Motor neuron (in vitro differentiated cells): ENCODE measurements at places on chromosomes 3 and 15. TPM values are rescaled to one million over a fixed set of nuclear protein-coding genes. Genes with fewer than 3 reads are reported as not detected.

The LRTM1 gene
- total RNA-seq = not detected in 2 replicates

- peak; percentile 56 for ATAC-seq
These were observed 128.0 kb upstream of the FOXB1 start for GRCh38 chr15:59876140-59876539.

DNA sequence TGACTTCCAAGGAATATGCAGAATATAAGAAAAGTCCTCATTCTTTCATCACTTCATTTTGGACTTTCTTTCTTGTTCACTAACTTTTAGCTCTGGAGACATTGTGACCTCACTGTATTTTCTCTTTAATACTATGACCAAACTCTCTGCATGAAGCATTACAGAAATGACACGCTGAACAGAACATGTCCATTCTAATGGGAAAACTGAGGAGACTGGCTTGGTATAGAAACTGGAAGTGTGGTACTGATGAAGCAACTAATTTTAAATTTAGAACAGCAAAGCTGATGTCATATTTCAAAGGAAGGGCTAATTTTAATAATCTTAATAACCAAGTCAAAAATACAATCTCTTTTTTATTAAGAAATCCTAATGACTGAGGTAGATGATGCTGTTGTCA, 4.7 kb downstream of the DPH3 start:
- ATAC-seq = no peak

DNA sequence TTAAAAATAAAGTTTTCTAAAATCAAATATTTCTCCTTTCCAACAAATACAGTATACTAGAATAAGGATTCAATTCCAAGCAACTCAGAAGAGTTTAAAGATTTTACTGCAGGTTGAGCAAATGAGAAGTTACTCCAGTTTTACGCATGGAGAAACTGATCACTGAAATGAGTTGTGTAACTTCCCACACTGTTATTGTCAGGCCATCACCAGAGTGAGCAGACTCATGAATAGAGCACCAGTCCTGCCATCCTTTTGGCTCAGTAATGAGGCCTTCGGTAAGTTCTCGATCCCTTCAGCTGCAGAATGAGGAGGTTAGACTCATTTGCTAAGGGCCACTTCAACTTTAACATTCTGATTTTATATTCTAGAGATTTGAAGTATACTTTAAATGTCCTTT, 48.1 kb downstream of the OSBPL10 start:
- no peak for ATAC-seq

GRCh38 chr3:32366638-32367397, 24.8 kb upstream of the CMTM7 start:
- ATAC-seq = no peak

DNA sequence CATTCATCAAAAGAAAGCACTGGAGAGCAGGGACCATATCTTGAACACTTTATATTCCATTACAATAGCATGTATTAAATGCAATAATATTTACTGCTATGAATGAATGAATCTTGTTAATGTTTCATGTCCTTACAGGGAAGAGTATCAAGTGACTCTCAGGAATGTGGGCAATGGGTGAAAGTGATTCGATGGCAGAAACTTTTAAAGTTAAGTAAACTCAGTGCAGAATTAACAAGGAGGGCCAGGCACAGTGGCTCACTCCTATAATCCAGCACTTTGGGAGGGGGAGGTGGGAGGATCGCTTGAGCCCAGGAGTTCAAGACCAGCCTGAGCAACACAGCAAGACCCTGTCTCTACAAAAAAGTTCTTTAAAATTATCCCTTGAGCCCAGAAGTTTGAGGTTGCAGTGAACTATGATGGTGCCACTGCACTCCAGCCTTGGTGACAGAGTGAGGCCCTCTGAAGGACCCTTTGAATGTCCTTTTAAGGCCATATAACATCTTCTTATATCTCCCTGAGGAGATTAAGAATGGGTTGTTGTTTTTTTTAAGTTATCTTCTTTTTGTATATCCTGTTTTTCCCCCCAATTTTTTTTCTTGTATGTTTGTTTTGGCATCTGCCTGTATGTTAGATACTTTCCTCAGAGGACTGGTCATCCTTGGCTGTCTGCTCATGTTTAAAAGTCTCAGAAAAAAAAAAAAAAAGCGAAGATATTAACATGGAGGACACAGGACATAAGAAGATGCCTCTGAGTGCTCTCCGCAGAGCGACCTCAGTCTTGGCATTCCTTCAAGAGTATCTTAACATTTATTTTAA, 9.6 kb upstream of the FSIP1 start:
- no peak for ATAC-seq

The GPR149 gene
- total RNA-seq = 0.36 and 0.82 TPM in 2 replicates

DNA sequence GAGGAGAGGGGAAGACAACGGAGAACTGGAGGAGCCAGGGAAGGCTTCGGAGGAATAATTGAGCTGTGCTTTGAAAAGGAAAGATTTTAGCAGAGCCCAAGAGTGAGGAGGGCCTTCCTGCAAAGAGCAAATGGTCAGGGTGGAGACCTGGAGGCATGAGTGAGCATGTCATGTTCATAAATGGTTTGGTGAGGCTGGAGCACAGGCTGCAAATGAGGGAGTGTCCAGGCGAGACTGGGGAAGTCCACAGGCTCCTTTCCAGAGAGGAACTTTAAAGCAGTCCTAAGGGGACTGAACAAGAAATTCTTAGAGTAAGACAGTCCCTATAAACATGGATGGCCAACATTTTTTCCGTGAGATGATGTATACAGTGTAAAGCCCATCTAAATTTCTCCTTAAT, 108.8 kb downstream of the THSD4 start:
- ATAC-seq = no peak

DNA sequence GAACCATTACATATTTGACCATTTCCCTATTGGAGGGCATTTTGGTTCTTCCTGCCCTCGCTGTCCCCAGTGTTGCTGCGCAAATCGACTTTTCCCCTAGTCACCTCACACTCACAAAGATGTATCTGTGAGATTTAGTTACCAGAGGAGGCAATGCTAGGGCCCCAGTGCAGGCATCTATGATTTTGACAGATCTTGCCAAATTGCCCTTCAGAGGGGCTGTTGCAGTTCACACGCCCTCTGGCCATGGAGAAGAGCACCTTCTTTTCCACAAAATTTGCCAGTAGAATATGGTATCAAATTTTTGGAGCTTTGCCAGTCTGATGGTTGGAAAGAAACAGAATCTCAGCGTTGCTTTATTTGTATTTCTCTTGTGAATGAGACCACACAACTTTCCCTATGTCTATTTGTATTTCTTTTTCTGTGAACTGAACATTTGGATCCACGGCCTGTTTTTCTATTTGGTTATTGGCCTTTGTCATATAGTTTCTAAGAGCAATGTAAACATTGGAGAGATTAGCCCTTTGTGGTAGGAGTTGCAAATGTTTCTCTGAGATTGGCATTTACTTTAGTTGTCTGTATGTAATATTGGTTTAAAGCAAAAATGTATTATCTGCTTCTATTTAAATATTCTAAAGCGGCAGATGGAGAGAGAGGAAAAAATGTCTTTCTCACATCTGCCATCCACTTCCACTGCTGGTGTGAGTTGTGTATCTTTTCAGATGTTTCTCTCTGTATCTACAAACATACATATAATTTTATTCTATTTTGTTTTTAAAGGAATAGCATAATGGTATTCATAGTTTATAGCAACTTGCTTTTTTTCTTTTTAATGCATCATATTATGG, 66.1 kb downstream of the DNASE1L3 start:
- peak; percentile 10 for ATAC-seq

DNA sequence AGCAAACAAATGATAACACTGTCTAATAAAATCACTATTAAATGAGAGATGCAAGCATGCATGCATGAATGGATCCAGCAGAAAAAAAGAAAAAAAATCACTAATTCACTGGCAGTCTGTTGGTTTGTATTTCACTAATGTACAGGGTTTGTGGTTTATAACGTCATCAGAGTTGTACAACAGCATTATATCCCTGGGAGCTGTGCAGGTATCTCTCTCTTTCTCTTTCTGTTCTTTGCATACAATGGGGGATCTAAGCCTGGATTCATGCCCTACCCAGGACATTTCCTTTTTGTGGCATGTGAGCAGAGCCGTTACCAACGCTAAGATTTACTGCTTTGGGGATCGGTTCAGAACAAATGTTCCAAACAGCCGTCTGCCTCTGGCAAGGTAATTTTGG, 229.5 kb downstream of the SOX2 start:
- no peak for ATAC-seq

- no peak for ATAC-seq
These were observed 49.3 kb downstream of the FEM1B start for GRCh38 chr15:68326711-68327354.
